ENCODE measurements at places on chromosomes 2 and 18. TPM values are rescaled to one million over a fixed set of nuclear protein-coding genes. Genes with fewer than 3 reads are reported as not detected.

GRCh38 chr2:158486150-158486969 lies 29.6 kb downstream of the PKP4 start:
- no peaks in the 10 kb centered on the region for H3K36me3 ChIP-seq
- no peak overlapping the region for H3K27ac ChIP-seq
- no peak overlapping the region for H3K4me3 ChIP-seq
- H3K4me1 ChIP-seq = peaks cover 39% of the 10 kb centered on the region

GRCh38 chr2:202069170-202070067 lies 3.6 kb upstream of the KIAA2012 start:
- H3K4me3 ChIP-seq = no peak overlapping the region
- H3K27me3 ChIP-seq = no peaks in the 10 kb centered on the region
- H3K36me3 ChIP-seq = no peaks in the 10 kb centered on the region
- no peak overlapping the region for H3K27ac ChIP-seq
- peaks cover 46% of the 10 kb centered on the region for H3K4me1 ChIP-seq
- DNase-seq = no peak

- no peaks in the 10 kb centered on the region for H3K27me3 ChIP-seq
- peaks cover 22% of the 10 kb centered on the region for H3K4me1 ChIP-seq
- no peak overlapping the region for H3K27ac ChIP-seq
- DNase-seq = no peak
Measured at GRCh38 chr2:86414996-86415395, 26.2 kb upstream of the KDM3A start.

DNA sequence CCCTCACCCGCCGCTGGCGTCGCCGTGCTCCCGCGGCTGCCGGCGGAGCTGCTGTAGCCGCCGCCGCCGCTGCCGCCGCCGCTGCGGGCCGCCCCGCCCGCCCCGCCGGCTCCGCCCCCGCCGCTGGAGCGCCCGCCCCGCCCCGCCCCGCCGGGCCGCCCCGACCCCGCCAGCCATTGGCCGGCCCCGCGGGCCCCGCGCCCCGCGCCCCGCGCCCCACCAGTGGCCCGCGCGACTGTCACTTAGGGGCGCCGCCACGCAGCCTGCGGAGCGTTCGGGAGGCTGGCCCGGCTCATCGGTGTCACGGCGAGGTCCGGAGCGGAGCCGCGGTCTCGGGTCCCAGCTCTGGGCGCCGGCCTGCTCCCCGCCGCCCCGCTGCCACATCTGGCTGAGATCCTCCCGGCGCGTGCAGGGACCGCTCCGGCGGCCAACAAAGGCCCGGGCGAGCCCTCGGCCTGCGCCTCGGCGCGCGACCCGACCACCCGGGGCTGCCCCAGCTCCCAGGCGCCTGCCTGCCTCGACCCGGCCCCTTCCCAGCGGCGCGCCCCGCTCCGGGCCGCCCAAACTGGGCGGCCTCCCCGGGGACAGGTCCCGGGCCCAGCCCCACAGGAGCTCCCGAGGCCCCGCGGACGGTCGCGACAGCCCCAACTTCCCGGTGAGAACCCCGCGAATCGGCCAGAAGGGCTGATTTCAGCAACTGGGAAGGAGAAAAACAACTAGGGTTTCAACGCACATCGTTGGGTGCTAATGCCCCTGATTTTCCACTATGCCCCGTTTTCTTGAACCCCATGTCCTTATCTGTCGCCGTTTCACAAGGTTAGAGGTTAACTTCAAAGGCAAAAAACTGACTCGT lies at the start of gene MGAT4A:
Gene MGAT4A, minus strand, starts transcription at position 92 of the 853 bp plus-strand sequence. CDS start 4,800 bp downstream, outside the sequence.
- H3K4me1 ChIP-seq = peaks cover 20% of the 10 kb centered on the region
- DNase-seq = peak; percentile 47
- H3K27me3 ChIP-seq = peaks cover 47% of the 10 kb centered on the region
- no peaks in the 10 kb centered on the region for H3K36me3 ChIP-seq
- H3K4me3 ChIP-seq = peak within 1 kb of the TSS; percentile 93
- H3K27ac ChIP-seq = peak within 1 kb of the TSS; percentile 78

DNA sequence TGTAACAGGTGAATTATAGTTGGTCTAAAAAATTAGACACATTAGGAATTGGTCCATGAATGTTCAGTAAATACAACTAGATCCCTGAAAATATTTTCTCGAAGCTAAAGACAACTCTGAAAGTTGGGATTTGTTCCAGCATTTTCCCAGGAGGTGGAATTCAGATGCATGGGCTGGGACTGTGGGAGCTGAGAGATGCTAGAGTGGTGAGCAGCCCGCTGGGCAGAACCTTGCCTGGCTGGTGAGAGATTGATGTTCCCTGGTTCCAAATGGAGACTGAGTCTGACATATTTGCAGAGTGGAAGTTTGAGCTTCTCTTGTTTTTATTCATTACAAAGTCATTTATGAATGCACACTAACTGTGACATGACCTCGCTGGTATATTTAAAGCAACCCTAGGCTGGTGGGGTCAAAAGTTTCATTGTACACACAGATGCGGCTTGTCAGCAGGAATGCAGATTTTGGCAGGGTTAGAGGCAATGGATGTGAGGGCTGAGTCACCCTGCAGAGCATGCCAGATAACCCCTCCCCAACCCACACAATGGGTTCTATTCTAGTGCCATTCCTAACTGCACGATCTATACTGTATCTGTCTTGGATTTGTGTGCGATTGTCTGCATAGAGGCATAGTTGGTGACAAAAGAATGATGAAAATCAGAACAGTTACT lies 23.5 kb upstream of the TMEM178A start:
- peak overlapping the region; percentile 7 for H3K27ac ChIP-seq
- H3K27me3 ChIP-seq = no peaks in the 10 kb centered on the region
- no peaks in the 10 kb centered on the region for H3K36me3 ChIP-seq
- peaks cover 24% of the 10 kb centered on the region for H3K4me1 ChIP-seq
- DNase-seq = peak; percentile 19
- H3K4me3 ChIP-seq = peak overlapping the region; percentile 28

DNA sequence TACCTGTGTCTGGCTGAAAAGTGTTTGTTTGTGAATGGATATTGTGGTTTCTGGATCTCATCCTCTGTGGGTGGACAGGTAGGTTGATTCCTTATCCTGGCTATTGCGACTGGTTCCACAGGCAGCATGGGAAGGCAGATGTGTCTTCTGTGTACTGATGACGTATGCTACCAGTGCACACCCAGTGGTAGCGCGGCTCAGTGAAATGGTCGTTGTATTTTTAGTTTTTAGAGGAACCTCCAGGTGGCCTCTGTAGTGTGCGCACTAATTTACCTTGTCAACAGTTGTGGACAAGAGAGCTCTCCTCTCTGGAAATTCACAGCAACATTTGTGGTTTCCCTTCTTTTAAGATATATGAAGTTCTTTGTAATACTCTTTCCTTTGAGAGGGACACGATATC lies 52.5 kb downstream of the CCDC74A start:
- H3K4me1 ChIP-seq = no peaks in the 10 kb centered on the region
- DNase-seq = no peak
- no peak overlapping the region for H3K27ac ChIP-seq

DNA sequence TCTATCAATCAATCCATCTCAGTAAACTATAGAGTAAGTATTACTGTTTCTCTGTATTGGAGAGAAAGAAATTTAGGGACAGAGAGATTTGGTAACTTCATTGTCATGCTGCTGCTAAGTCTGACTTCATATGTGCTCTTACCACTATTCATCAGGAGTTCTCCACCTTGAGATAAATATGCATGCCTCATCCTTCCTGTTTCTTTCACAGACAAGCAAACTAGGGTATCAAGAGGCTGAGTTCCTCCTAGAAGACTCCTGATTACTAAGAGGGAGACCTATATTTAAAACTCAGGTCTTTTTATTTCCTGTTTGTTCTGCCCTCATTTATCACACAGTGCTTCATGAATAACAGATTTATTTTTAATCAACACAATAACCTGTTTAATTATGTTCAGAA lies 34.1 kb downstream of the RIT2 start:
- no peak overlapping the region for H3K4me3 ChIP-seq
- no peak overlapping the region for H3K27ac ChIP-seq
- H3K4me1 ChIP-seq = no peaks in the 10 kb centered on the region

- no peak overlapping the region for H3K27ac ChIP-seq
- no peaks in the 10 kb centered on the region for H3K27me3 ChIP-seq
- peaks cover 34% of the 10 kb centered on the region for H3K4me1 ChIP-seq
Measured at GRCh38 chr2:6233993-6234392, 541.8 kb downstream of the SOX11 start.

GRCh38 chr2:123566291-123566946 lies 458.7 kb upstream of the CNTNAP5 start:
- H3K4me1 ChIP-seq = peaks cover under 1% of the 10 kb centered on the region
- no peak overlapping the region for H3K4me3 ChIP-seq
- H3K27ac ChIP-seq = no peak overlapping the region
- H3K36me3 ChIP-seq = no peaks in the 10 kb centered on the region
- DNase-seq = no peak

GRCh38 chr18:62400916-62401315 lies 75.8 kb downstream of the TNFRSF11A start:
- H3K27ac ChIP-seq = no peak overlapping the region
- DNase-seq = no peak
- no peaks in the 10 kb centered on the region for H3K36me3 ChIP-seq
- no peaks in the 10 kb centered on the region for H3K4me1 ChIP-seq
- no peaks in the 10 kb centered on the region for H3K27me3 ChIP-seq

GRCh38 chr2:172922306-172922705 lies 153.3 kb upstream of the MAP3K20 start:
- no peak overlapping the region for H3K27ac ChIP-seq
- no peak for DNase-seq
- no peaks in the 10 kb centered on the region for H3K4me1 ChIP-seq
- no peak overlapping the region for H3K4me3 ChIP-seq

DNA sequence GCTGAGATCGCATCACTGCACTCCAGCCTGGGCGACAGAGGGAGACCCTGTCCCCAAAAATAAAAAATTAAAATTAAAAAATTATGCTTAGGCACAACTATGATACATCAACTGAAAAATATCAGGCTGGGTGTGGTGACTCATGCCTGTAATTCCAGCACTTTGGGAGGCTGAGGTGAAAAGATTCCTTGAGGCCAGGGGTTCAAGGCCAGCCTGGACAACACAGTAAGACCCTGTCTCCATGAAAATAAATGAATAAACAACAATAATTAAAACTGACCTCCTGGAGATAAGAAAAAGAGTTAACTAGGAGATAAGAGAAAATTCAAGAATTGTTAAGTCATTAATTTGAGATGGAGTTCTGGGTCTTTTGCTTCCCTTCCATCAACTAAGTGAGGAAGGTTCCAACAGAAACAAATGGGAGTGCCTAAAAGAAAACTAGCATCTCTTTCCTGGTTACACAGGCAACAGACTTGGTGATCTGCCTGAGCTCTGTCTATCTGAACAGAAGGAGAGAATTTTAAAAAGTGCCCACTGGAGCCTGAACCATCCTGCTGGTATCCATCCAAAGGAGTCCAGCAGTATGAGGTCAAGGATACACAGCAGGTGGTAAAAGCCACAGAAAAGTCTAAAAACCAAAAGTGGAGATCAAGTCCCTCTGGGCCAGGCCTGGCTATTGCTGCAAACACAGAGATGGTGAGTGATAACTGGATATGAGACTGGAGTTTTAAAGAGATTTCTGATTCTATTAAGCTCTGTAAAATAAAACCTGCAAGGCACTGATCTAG lies 8.8 kb downstream of the PPM1G start:
- H3K27ac ChIP-seq = no peak overlapping the region
- no peak overlapping the region for H3K4me3 ChIP-seq
- peaks cover 11% of the 10 kb centered on the region for H3K4me1 ChIP-seq
- peaks cover 6% of the 10 kb centered on the region for H3K36me3 ChIP-seq

GRCh38 chr2:28603821-28604220 lies 108.0 kb downstream of the PLB1 start:
- peaks cover 4% of the 10 kb centered on the region for H3K4me1 ChIP-seq
- H3K27ac ChIP-seq = no peak overlapping the region
- H3K4me3 ChIP-seq = no peak overlapping the region
- DNase-seq = no peak

- peaks cover 3% of the 10 kb centered on the region for H3K36me3 ChIP-seq
- H3K27me3 ChIP-seq = no peaks in the 10 kb centered on the region
- peaks cover 13% of the 10 kb centered on the region for H3K4me1 ChIP-seq
- DNase-seq = no peak
- H3K4me3 ChIP-seq = no peak overlapping the region
- H3K27ac ChIP-seq = no peak overlapping the region
Measured at GRCh38 chr18:7363338-7363737, 132.4 kb downstream of the LRRC30 start.

- no peak overlapping the region for H3K27ac ChIP-seq
- no peak for DNase-seq
- H3K27me3 ChIP-seq = peaks cover 6% of the 10 kb centered on the region
- no peaks in the 10 kb centered on the region for H3K36me3 ChIP-seq
- H3K4me3 ChIP-seq = no peak overlapping the region
Measured at GRCh38 chr2:10897956-10898355, 13.8 kb upstream of the KCNF1 start.

DNA sequence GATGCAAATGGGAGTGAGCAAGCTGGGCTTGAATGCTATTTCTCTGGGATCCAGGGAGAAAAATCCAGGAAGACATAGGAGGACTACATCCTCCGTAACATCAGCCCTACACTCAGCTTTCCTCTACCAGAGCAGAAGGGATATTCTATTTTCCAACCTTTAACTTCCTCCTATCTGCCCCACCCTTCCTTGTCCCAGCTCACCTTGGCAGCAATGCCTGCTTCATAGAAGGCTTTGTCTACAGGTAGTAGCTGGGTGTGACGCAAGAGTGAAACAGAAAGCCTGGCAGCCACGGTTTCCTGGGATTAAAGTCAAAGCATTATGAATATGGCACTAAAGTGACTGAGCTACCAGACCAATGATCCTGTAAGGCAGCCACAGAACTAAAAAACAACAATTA lies 3.9 kb downstream of the KRTCAP3 start:
- H3K27me3 ChIP-seq = no peaks in the 10 kb centered on the region
- H3K4me1 ChIP-seq = no peaks in the 10 kb centered on the region
- DNase-seq = no peak
- peaks cover 20% of the 10 kb centered on the region for H3K36me3 ChIP-seq
- no peak overlapping the region for H3K4me3 ChIP-seq

GRCh38 chr2:185373229-185373628 lies 365.4 kb upstream of the FSIP2 start:
- H3K4me1 ChIP-seq = no peaks in the 10 kb centered on the region
- no peaks in the 10 kb centered on the region for H3K27me3 ChIP-seq
- H3K36me3 ChIP-seq = no peaks in the 10 kb centered on the region
- no peak for DNase-seq

- DNase-seq = no peak
- peaks cover 73% of the 10 kb centered on the region for H3K4me1 ChIP-seq
- H3K4me3 ChIP-seq = no peak overlapping the region
- H3K27ac ChIP-seq = no peak overlapping the region
Measured at GRCh38 chr2:239313776-239314175, 87.0 kb downstream of the HDAC4 start.

- peak within 1 kb of the TSS; percentile 42 for H3K4me3 ChIP-seq
- H3K27me3 ChIP-seq = peaks cover 27% of the 10 kb centered on the region
- H3K27ac ChIP-seq = no peak within 1 kb of the TSS
- H3K4me1 ChIP-seq = peaks cover 9% of the 10 kb centered on the region
Measured at GRCh38 chr2:230416061-230416721, at the start of gene SP100. Gene SP100, plus strand, starts transcription at chr2:230416201. Its CDS starts 96 bp downstream, at chr2:230416297.

Gene CHST9
- total RNA-seq = 0.49 TPM

Gene BOLL
- total RNA-seq = not detected

Gene UBXN4
- total RNA-seq = 79.0 TPM

Gene FSIP2
- total RNA-seq = 10.1 TPM

Gene TEX44
- total RNA-seq = not detected

Data from neural crest cell (in vitro differentiated cells).